ENCODE measurements at places on chromosomes 1 and 21.
A peak's percentile ranks its signal among the peaks of the same experiment; 100 is the strongest.

DNA sequence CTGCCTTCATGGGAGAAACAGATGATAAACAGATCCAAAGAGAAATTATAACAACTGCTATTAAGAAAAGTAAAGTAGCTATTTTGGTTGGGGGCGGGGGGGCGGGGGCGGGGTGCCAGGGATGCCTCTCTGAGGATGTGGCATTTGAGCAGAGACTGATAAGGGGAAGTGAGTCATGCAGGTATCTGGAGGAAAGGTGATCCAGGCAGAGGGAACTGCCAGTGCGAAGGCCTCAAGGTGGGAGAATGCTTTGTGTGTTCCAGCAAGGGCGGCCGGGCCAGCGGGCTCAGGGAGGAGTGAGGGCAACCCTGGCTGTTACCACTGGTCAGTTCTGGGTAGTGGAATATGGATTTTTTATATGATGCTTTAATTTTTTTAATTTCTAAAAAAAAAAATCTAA, 7.0 kb upstream of the TNFRSF1B start:
- no peak for DNase-seq

- no peak for DNase-seq
These were observed 627.6 kb downstream of the NPHP4 start for GRCh38 chr1:5364591-5364990.

GRCh38 chr1:160217481-160218051, 12.4 kb downstream of the PEA15 start:
- DNase-seq = no peak

DNA sequence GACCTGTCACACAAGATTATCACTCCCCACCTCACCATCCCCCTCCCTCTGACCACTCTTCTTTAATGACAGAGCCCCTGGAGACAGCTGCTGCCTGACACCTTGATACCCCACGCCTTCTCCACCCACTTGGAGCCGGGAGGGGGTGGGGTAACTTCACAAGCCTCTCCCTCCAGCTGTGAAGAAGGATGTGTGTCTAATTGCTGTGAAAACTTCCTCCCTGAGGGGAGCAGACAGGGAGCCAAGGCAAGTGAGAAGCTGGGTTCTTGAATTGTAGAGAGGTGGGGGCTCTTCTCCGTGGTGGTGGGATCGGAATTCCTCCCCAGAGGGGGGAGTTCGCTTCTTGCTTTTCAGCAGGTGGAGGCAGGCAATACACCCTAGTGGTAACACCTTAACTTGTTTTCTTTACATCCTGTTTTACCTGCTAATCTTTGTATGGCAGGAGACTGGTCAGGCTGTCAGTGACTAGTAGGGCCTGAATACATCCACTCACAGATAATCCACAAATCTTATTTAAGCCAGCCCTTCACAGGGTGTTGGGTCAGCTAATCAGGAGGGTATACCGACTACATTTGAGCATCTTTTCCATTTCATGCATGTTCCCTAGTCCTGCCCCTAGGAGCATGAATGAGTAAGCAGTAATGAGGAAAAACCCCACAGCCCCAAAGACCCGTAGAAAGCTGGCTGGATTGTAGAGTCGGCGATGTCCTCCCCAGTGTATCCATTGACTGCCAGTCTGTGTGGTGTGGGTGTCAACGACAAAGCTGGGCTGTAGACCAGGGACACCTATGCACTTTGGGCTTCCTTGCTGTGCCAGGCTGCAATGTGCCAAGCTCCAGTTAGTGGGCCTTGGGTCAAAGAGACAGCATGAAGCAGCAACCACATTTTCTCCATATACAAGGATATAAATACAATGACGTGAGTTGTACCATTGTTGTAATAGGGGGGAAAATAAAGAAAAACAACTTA, 57.3 kb downstream of the NFASC start:
- DNase-seq = no peak

- no peak for DNase-seq
These were observed 16.5 kb upstream of the FRRS1 start for GRCh38 chr1:99782920-99783319.

DNA sequence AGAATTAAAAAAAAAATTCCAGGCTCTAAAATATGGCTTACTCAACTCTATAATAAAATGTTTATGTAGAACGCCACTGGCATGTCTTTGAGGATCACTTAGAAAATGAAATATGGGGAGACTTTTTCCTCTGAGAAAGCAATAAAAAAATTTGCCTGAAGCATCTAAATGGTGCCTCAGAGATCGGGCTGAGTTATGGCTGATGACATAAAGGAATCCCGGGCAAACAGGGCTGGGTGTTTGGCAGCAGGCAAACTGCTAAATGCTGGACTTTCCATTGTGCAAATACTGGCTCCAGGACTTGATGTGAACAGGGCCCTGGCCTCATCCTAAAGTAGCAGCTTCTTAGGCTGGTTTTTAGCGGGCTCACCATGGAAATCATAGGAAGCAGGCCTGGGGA, 44.5 kb upstream of the C1orf87 start:
- DNase-seq = no peak

- no peak for DNase-seq
These were observed 311.2 kb downstream of the VAV3 start for GRCh38 chr1:107653765-107654164.

DNA sequence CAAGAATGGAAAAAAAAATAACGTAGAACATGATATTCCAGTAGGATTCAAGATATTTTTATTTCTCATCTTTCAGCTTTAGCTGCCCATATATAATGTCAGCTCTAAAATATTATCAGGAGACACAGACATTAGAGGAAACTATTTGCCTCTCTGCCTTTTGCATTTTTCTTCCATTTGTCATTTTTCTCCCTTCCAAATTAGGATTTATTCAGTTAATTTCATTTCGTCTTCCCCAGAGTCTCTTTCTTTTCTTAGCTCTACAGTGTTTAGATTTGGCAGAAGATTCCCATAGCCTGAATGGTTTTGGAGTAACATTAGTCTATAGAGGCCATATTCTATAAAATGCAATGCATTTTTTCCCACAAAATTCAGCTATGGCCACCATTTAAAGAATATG, 5.1 kb upstream of the ENAH start:
- DNase-seq = no peak

DNA sequence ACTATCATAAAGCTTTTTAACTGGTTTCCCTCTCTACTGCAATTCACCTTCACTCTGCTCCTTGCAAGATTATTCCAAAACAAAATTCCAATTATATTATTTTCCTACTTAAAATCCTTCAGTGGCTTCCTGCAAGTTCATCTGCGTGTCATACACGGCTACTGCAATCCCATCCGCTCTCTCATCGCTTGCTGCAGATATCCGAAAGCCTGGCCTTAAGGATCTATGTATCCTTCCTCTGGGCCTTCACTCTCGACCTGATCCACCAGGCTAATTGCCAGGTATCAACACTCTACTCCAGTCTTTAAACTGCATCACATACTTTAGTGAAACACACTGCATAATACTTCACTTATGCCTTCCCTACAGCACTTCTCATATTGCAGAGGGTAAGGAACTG, 44.0 kb downstream of the VAV3 start:
- no peak for DNase-seq

- DNase-seq = no peak
These were observed 15.2 kb downstream of the LY9 start for GRCh38 chr1:160811147-160811546.

- DNase-seq = no peak
These were observed 19.5 kb downstream of the LSS start for GRCh38 chr21:46208761-46209721.

DNA sequence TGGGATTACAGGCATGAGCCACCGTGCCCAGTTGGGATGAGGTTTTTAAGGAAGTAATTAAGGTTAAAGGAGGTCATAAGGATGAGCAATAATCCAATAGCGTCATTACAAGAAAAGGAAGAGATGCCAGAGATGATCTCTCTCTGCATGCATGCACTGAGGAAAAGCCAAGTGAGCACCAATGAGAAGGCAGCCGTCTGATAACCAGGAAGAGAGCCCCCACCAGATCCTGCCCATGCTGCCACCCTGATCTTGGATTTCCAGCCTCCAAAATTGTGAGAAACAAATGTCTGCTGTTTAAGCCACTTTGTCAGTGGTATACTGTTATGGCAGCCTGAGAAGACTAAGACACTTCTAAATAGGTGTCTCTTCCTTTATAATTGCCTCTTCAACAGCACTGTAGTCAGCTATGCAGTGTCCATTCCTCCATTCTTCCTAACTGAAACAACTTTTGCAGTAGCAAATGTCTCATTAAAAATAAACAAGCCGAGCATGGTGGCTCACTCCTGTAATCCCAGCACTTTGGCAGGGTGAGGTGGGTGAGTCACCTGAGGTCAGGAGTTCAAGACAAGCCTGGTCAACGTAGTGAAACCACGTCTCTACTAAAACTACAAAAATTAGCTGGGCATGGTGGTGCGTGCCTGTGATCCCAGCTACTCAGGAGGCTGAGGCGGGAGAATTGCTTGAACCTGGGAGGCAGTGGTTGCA, 216.2 kb upstream of the RUNX1 start:
- peak; percentile 1 for DNase-seq

GRCh38 chr1:171953835-171954234, 112.5 kb downstream of the DNM3 start:
- no peak for DNase-seq

DNA sequence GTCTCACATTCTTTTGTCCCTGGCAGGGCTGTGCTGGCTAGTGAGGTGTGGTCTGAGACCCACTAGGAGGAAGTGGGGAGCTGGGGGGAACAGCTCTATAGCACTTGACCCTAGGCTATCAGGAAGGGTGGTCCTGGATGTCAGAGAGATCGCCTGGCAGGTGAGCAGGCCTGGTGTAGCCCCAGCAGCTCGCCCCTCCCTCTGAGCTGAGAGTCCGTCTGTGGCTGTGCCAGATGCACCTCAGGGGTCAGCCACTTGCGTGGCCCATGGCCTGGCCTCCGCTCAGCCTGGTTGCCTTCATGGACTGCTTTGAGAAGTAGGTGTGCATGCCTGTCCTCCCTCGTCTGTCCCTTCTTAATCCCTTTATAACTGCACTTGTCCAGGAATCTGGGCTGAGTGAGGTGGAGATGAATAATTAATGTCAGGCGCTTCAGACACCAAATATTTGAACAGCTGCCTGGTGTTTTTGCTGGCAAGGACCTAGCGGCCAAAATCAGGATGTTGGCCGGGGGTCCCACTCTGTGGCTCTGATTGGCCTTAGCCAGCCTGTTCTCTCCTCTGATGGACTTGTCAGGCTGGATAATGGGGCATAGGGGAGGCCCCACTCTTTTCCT, 30.5 kb downstream of the TMEM53 start:
- no peak for DNase-seq

DNA sequence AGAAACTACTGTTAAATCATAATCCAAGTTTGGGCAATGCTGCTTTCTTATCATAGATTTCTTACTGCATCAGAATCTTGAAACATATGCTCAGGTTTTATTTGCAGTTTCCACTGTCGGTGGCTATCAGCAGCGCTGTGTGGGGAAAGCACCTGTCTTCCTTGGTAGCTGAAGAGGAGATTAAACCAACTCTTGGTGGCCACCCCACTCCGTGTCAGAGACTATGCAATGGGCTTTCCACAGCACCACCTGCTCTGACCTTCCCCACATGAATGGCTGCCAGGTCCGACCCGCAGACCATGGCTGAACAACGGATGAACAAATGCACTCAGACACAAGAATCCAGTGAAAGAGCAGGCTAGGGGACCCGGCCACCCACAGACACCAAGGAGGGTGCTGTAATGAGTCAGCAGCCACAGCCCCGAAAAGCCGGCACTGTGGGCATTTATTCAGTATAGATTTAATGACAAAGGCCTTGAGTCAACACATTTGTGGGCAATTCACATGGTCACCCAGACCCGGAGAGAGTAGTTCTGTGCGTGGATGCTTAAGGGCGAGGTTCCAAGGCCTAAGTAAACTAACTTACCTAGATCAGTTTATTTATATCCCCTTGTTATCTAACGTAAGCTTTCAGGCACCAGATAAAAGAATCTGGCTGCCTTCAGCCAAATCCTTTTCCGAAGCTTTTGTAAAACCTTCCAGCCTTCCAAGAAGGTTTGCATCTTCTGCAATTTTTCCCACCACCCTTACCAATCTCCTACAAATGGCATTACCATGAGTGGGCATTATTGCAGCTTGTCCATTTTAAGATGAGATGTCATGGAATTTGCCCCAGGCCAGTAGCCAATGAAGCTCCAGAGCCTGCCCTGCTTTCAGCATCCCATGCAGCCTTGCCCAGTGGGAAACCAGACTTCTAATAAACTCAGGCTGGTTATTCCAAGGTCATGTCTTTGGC, 82.7 kb downstream of the HLCS start:
- no peak for DNase-seq

DNA sequence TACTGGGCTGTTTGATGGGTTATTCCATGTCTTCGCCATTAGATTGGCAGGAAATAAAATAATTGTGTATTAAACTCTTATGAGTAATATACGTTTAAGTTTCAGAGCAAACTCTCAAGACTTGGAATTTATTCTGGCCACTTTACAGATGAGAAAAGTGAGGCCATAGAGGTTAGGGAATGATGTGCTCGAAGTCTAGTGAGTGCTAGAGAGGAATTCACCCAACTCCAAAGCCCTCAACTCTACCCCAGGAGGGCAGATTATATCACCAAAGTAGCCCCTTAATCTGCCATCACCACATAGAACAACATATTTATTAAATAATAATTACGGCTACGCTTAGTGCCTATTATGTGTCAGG, 440 bp upstream of the MUL1 start:
- DNase-seq = no peak

GRCh38 chr1:156012051-156012817, 8.5 kb downstream of the SSR2 start:
- DNase-seq = no peak
